T-helper 17 cell (primary cell): ENCODE measurements at places on chromosomes 1 and 21.

GRCh38 chr1:43410571-43410970 lies 20.9 kb downstream of the SZT2 start:
- DNase-seq: no peak

- DNase-seq: no peak
These were observed 14.5 kb upstream of the ERRFI1 start for GRCh38 chr1:8040586-8040985.

DNA sequence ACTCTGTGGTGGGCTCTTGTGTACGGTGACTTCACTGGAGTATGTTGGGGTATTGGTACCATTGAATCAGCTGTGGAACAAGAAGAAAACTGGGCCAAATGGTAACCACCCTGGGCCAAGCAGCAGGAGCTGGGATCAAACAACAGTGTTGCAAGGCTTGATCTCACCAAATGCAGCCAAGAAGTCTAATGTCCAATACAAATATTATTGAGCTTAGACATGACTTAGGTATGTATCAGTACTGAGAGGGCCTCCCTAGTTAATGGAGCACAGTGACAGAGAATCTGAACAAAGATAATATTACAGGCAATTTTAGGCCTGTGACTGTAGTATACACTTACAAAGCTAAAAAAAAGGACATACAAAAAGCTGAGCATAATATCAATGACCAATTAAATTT lies 604.8 kb downstream of the PLA2G4A start:
- no peak for DNase-seq

DNA sequence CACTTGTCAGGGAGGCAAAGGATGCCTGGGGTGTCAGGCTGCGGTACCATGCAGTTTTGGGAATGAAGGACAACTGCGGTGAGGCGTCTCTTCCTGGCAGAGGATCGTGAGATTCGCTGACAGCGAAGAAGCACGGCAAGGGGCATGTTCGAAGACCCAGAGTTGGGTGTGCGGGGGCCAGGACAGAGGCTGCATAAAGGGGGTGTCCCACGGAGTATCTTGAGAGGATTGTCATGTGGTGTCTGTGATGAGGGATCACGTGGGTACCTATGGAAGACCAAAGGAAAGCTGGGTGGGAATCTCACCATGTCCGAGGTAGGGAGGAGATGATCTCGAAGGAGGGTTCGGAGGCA lies 372 bp downstream of the SLC25A44 start:
- no peak for DNase-seq
